Activated CD4-positive, alpha-beta T cell treated with anti-CD3 and anti-CD28 coated beads, Interleukin-2, amount 10 ng/mL, durations not matched to agents 24 days and 14 days (primary cell): ENCODE measurements at places on chromosomes 16 and 17. TPM values are rescaled to one million over a fixed set of nuclear protein-coding genes. Genes with fewer than 3 reads are reported as not detected.

DNA sequence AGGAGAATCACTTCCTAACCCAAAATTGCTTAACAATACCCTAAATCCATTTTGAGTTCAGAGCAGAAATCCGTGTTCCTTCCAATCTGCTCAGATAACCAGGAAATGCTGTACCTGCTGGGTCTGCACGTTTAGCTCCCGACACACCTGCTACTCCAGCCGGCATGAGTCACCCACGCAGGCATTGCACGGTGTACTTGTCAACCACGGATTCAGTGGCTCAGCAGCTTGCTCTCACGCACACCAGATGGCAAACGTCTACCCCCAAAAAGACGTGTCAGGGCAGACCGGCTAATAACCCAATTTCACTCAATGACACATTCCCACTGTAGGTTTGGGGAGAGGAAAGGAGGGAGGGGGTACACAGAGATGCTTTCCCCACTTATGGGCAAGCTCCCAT lies 468.1 kb downstream of the SOX9 start:
- DNase-seq = peak; percentile 61

The GLTPD2 gene
- total RNA-seq = not detected in 2 replicates

The WNK4 gene
- 0.12 TPM in 2 replicates for total RNA-seq

GRCh38 chr16:21698169-21699032 lies 34.6 kb downstream of the OTOA start:
- DNase-seq = no peak

The KRT27 gene
- not detected in 2 replicates for total RNA-seq
